Lower leg skin (tissue), 4 donors: ENCODE measurements at places on chromosomes 3 and 15. TPM values are rescaled to one million over a fixed set of nuclear protein-coding genes. Genes with fewer than 3 reads are reported as not detected.

Gene NAALADL2
- total RNA-seq = 8.1 TPM

Gene IMPG2
- 0.13 TPM for total RNA-seq

Gene MME
- total RNA-seq = 10.8 TPM

Gene CHRFAM7A
- 0.58 TPM for total RNA-seq

Gene PLD1
- total RNA-seq = 45.6 TPM

Gene NME9
- not detected for total RNA-seq
